Activated CD4-positive, alpha-beta T cell treated with anti-CD3 and anti-CD28 coated beads for 1 hour (primary cell): ENCODE measurements at places on chromosomes 1 and 21.

GRCh38 chr1:30323841-30324240 is 399.5 kb downstream of the MATN1 start:
- no peak for DNase-seq

DNA sequence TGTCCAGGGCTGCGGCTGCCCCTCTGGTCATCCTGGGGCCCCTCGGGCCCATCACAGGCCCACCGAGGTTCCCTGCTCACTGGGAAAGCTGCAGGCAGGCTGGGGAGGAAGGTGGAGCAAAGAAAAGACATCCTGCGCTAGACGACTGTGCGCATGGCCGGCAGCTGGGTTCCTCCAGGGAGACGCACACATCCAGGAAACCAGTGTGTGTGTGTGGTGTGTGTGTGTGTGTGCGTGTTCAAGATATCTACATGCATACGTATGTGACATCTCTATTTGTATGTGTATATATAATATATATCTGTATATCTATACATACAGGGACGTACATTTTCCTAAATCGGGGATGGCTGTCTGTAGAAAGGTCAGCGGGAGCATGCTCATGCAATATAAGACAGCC is 63.7 kb downstream of the ACOT7 start:
- DNase-seq = no peak

DNA sequence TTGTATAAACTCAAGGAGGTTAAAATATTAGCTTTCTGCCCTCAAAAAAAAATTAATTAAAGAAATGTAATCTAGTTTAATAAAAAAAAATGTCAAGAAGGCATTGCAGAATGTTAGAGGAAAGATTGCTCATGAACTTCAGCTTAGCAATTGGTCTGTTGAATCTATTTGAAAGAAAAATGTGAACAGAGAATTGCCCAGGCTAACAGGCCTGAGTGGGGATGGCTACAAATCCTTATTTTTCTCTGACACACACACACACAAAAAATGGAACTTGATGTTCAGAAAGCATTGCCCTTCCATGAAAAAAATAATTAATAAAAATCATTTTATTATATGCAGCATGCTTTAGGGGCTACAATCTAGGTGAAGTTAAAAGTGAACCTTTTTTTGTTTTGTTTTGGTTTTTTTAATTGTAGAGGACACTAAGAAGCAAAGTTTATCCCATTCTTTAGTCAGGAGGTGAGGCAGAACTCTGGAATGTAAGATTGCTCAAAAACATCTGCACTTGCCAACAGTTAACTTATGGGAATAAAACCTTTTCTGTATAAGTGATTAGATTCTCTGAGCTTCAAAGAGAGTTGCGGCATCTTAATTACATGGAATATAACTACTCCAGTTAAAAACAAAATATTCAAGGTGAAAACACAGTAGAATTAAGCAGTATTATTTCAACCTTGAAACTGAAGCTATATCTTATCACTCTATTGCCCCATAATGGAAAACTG is 658.5 kb upstream of the ADGRL2 start:
- no peak for DNase-seq

DNA sequence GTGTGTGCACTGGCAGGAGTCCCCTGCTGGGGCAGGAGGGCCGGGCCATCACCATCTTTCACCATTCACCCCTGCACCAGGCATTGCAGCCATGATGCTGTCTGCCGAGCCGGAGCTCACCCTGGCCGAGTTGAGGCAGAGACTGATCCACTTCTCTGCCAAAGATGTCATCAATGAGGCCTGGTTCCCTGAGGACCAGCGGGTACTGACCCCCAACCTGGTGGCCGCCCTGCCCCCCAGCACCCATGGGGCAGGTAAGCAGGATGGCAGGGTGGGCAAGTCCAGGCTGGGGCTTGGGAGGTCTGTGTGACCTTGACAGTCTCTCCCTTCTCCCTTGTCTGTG is 18.6 kb downstream of the PCSK9 start:
- DNase-seq = peak; percentile 3

- no peak for DNase-seq
Measured at GRCh38 chr1:32967888-32968568, 3.4 kb upstream of the RNF19B start.

- no peak for DNase-seq
Measured at GRCh38 chr1:23417570-23417969, 7.0 kb downstream of the TCEA3 start.

DNA sequence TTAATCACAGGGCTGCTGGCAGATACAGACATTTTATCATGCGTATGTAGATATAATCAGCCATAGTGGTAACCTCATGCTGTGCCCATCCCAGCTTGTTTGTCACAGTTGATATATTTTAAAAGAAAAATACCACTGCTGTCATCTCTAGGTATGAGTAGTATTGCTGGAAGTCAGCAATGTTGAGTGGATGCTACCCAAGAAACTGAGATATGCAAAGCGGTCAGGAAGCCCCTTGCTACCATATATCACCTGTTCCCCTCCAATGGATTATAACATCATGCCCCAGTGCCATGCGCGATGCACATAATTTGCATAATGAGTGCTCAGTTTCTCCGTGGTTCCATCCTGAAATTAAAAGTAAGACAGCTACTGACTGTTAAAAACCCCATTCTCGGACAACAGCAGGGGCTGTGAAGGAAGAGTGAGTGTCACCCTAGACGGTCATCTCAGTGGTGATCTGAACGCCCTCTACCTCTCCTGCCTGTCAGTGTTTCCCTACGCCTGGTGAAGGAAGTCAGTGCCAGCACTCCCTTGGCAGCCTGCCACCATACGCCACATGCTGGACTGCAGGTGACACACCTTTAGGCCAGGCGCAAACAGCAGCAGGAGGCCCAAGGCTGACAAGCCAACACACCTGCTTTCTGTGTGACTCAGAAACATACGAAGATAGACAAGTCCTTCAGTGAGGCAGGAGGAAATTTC is 2.7 kb downstream of the IL10RB start:
- DNase-seq = peak; percentile 33

DNA sequence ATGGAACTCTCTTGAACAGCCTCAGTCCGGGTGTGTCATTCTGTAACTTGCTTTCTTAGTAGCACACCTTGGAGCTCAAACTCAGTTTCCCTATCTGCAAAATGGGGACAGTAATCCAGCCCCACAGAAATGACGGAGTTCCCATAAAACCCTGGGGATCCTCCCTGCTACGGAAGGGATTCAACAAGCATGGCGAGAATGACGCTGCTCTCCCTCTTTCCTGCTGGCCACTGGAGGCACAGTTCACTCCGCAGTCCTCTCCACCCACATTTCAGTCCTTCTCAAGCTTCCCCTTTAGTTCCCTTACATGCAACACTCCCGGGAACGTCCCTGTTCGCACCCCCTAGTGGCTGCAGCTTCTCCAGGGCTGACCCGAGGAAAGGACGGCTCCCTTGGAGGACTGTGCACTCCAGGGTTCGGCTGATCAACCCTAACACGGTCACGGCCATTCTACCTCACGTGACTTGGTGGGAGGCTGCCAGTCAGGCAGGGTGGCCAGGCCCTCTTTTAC is 20.6 kb downstream of the RUNX3 start:
- DNase-seq = no peak

GRCh38 chr1:224052772-224053171 is 61.1 kb upstream of the FBXO28 start:
- DNase-seq = no peak

DNA sequence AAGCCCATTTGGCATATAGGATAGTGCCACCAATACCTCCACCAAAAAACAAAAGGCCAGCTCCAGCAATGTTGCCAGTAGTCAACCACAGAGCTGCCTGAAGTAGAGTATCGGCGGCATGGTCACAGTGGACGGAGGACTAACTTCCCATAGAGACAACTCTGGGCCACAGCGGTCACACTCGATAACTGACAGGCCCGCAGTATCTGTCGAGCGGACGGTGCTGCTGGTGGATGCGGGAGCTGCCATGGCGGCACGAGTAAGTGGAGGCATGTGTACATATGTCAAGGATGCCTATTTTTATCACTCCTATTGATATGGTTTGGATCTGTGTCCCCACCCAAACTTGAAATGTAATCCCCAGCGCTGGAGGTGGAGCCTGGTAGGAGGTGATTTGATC is 4.1 kb downstream of the KRTAP12-1 start:
- DNase-seq = no peak

- DNase-seq = no peak
Measured at GRCh38 chr1:39110325-39110851, 84.2 kb downstream of the NDUFS5 start.

DNA sequence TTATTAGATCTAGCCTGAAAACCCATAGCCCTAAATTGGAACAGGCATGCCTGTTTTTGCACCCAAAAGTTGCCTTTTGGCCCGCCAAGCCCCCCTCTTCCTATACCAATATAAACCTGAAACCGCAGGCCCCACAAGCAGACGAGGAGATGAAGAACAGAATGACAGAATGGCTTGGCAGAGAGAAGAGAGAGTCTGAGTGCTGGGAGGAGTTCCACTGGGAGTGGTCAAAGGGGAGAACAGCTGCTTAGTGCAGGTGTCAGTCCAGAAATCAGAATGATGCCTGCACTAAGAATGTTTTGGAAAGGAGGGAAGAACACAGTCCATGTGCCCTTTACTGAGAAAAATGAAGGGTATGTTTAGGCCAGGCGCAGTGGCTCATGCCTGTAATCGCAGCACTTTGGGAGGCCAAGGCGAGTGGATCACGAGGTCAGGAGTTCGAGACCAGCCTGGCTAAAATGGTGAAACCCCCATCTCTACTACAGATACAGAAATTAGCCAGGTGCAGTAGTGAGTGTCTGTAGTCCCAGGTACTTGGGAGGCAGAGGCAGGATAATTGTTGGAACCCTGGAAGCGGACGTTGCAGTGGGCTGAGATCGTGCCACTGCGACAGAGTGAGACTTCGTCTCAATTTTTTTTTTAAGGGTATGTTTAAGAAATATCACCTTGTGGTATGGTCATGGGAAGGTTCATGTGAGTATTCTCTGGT is 9.4 kb downstream of the DYRK1A start:
- no peak for DNase-seq

DNA sequence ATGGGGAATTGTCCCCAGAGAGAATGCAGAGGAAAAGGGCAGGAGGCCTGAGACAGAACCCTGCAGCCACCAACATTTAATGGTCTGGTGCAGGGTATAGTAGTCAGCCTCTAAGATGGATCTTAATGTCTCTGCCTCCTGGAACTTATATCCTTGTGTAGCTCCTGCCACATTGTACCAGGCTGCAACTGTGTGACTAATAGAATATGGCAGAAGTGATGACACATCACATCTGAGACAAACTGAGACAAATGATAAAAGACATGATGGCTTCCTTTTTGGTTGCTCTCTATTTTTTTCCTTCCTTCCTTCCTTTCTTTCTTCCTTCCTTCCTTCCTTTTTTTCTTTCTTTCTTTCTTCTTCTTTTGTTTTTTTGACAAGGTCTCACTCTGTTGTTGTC is 37.1 kb upstream of the CYP4B1 start:
- DNase-seq = no peak

DNA sequence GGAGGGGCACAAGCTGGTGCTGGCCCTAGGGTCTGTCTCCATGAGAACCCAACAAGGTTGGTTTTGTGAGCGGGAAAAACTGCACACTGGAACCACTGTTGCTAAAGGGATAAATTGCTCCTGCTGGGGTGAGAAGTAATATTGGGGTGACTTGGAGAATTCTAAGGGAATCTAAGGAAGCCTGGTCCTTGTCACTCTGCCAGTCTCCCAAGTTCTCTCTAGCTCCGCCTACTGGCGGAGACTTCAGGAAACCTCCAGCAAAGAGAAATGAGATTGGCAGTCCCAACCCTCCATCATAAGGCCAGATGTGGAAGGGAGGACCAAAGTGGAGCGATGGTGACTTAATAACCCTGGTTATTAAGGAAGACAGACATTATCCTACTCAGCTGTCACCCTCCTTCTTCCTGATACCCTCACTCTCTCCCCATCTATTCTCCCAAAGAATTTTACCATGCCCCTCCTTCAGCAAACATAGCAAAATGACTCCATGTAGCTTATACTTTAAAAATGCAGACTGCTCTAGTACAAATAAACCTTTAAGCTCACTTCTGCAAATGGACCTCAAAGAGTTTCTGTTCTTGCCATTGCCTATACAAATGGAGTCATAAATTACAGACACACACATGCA is 2.7 kb downstream of the LCE1F start:
- no peak for DNase-seq

DNA sequence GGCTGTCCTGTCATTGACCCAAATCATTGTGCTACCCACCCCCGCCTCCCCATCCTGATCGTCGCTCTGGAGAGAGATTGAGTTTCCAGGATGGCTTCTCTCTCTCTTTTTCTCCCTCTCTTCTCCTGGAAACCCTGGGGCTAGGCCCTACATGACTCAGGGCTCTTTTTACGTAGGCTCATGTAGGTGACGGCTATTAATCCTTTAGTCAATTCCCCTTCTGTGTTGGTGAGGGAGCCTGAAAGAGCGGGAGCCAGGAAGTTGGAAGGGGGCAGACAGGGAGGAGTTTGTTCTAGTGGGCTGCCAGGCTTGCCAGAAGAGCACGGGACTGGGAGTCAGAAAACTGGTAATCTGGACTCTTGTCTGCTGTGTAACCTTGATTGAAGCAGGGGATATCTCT is 9.7 kb downstream of the ATP2B4 start:
- no peak for DNase-seq
